ENCODE measurements at places on chromosomes 3 and 15.

DNA sequence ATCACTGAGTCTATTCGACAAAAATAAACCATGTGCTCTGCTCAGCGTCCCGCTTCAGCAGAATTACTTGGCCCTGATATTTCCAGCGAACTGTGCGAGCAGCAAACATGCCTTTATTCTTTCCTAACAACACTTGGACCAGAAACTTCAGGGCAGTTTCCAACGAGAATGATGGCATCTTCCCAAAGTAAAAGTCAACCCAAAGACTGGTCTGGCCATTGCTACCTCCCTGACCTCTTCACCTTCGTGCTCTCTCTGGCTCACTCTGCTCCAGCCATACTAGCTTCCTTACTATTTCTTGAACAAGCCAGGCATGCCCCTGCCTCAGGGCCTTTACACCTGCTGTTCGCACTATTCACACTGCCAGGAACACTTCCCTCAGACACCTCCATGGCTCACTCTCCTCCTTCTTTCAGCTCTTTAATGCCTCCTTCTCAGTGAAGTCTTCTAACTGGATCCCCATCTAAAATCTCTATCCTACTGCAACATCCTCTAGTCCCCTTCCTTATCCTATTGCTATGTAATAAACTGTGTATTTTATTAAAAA, 6.3 kb downstream of the HOMER2 start:
- DNase-seq, result no peak

DNA sequence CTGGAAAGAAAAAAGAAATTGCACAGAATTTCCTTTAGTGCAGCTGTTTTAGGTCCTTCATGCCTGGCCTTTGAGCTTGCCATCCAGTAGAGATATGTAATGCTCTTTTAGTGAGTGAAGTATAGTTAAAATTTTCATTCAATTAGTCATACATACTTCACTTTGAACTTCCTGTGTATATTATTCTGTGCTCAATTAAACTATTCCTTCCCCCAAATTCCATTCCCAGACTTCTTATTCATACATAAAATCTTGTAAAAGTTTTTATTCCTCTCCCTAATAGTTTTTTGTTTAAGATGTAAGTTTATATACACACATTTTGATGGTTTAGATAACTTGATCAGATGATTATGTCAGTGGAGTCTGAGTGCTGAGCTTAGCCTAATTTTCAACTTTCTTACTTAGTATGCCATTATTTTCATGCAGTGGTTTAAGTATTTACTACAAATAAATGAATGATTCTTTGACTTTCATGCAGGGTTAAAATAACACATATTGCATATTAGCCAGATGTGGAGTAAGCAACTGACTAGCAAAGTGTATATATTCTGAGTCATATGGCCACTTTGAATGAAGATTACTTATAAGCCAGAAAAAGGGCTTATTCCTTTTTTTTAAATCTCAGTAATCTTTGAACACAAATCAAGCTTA, 42.5 kb upstream of the ABHD10 start:
- DNase-seq, result peak; percentile 76

GRCh38 chr3:172071780-172072330, 32.5 kb downstream of the FNDC3B start:
- no peak for DNase-seq

DNA sequence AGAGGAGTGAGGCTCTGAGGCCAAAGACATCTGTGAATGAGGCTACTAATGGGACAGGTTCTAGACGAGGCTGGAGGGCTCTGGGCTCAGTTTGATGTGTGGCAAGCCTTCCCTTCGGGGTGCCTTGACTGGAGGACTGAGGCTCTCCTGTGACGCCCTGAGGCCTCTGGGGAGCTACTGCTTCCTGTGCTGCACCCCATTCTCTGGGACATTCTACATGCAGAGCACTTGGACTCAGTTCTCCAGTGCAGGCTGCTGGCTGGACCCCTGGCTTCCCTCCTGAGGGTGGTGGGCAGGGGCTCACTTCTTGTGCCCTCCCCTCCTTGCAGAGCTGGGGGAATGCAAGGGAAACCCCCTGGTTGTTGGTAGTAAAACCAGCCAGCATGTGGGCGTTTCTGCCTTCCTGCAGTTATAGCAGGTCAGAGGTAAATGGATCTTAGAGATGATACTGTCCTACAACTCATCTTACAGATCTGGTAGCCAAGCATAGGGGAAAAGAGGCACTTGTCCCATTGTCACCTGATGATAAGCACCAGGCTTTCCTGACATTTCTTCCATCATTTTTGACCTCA, 133.3 kb downstream of the CHDH start:
- DNase-seq, result no peak

- DNase-seq, result no peak
These were observed 168.8 kb downstream of the PEX5L start for GRCh38 chr3:179867961-179868360.

DNA sequence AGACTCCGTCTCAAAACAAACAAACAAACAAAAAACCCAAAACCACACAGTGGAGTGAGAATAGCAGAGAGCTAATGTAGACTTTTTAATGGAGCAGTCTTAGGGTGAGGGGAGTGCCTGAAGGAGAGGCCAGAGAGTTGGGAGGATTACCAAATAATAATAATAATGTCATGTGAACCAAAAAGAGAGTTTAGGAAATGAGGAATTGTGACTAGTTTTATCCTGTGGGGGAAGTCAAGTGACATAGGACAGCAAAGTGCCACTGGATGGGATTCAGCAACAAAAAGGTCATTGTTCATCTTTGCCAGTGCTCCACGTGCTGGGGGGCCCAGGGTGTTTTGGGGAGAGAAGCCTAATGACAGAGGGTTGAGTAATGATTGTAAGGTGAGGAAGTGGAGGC, 12.9 kb downstream of the GPR87 start:
- no peak for DNase-seq

GRCh38 chr3:132034486-132035464, at the start of gene CPNE4:
TSS of gene CPNE4 (minus strand) at chr3:132035014.
- DNase-seq, result peak; percentile 41

- DNase-seq, result no peak
These were observed 5.3 kb upstream of the GUCA1C start for GRCh38 chr3:108959017-108959416.

GRCh38 chr3:150773616-150774192, 10.7 kb upstream of the SIAH2 start:
- no peak for DNase-seq

DNA sequence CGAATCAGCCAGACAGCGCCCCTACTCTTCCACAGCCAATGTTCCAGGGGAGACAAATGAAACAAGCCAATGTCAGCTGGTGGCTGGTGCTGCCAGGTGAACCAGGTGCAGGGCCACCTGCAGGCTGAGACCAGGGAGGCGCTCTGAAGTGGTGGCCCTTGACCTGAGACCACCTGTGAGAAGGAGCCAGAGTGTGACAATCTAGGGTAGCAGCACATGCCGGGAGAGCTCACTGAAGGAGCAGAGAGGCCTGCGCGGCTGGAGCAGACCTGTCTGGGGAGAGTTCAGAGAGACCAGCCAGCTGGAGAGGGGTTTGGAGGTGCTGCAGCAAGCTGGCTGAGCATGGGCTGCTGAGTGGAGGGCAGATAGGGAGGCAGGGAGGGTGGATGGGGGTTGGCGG, 693 bp upstream of the STAB1 start:
- DNase-seq, result no peak

DNA sequence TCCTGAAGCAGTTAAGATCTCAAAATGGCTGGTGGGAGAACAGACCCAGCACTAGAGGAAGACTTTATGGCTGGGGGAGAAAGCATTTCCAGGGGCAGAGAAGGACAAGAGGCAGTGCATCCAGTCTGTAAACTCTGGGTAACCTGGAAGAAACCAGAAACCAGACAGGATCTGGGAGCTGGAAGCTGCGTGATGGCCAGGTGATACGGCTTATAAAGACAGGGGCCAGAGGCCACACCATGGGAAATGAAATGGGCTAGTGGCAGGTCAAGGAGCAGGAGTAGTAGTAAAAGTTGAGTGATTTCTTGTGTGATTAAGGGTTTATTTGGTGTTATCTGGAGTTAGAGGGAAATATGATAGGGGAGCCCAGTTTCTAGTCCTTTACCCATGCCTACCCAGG, 144.7 kb upstream of the ARRDC4 start:
- no peak for DNase-seq

DNA sequence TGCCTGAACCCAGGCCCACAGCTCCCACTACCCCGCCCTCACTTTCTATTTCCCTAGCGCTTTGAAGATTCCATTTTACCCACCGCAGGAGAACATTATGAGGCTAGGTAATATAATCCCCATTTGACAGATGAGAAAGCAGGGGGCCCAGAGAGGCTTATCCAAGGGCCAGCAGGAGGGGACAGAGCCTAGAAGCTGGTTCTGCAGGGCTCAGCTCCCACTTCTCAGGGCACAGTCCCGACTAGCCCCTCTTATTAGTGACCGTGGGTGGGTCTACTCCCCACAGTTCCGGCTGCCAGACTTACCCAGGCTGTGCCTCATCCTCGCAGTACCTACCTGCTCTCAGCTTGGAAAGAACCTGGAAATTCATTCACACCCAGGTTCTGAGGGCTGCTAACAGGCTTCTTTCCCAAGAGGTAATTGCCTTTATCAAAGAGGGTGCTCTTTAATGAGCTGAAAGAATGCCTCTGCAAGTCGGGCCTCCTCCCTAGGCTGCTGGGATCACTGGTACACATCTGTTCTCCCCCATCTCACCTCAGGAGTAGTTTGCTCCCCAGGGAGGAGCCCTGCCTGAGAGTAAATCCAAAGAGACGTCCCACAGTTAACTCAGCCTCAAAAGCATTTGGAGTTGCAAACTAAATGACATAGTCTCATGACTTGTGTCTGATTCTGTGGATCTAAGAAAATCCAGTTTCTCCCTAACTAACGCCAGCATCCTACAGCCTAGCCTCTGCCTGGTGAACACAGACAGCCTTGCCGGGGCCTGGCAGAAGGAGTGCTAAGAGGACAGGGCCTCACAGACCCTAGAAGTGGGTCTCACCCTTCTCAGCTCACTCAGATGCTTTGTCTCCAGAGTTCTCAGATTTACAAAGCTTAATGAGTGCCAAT, 125.0 kb downstream of the CHSY1 start:
- no peak for DNase-seq

GRCh38 chr3:127652246-127652995, 20.3 kb upstream of the ABTB1 start:
- DNase-seq, result peak; percentile 42

- no peak for DNase-seq
These were observed 48.5 kb downstream of the USP13 start for GRCh38 chr3:179701176-179701827.

DNA sequence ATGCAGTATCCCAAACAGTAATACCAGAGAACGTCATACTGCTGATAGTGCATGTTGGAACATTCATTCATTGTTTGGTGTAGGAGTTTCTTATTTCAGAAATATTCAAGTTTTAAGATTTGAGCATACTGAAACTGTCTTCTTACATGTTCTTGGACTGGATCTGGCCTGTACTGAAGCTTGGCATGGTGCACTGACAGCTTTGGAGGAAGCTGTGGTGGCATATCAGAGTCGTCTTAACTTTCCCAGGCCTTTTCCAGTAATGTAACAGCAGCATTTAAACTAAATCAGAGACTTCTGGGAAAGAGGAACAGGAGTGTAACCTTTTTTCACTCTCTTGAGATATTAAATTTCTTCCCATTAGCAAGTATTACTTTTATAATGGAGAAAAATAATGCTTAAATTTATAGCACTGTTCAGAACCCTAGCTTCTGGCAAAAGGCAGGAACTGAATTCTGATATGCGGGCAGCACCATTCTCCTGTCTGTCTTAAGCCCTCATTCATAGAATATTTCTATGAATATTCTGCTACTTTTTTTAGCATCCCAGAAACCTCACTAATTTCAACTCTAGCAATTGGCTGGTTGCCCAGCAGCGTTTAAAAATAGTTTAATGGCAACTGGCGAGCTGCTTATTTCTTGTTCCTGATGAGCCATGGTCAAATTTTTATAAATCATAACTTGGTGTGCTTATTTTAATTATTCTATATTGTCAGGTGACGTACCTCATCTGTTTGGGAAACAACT, 31.1 kb downstream of the DNAJC13 start:
- DNase-seq, result peak; percentile 44

- DNase-seq, result no peak
These were observed 29.6 kb upstream of the CTDSPL2 start for GRCh38 chr15:44397869-44398268.

- DNase-seq, result peak; percentile 94
These were observed 24.3 kb downstream of the PDZRN3 start for GRCh38 chr3:73600293-73600938.

DNA sequence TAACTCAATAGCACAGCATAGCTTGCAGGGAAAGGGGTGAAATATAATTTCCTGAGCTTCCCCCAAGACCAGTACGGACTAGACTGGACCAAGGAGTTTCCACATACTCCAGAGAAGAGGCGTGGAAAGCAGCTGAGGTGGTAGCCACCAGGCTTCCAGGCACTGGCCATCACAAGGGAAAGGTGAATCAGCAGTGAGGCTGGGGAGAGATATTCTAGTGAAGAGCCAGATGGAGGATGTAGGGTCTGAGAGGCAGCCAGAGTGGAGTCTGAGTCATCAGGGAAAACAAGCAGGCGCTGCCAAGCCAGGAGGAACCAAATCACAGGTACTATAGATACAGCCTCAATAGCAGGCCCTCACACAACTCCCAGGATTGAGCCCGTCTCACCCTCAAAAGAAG, 9.6 kb upstream of the RASA2 start:
- DNase-seq, result no peak

DNA sequence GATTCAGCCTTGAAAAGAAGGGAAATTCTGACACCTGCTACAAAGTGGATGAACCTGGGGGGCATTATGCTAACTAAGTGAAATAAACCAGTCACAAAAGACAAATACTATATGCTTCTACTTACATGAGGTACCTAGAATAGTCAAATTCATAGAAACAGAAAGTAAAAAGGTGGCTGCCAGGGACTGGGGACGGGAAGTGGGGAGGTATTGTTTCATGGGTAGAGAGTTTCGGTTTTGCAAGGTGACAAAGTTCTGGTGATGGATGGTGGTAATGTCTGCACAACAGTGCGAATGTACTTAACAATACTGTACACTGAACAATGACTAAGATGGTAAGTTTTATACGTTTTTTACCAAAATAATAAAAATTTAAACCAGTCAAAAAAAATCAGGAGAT, 4.8 kb downstream of the IDH2 start:
- no peak for DNase-seq

GRCh38 chr3:130374033-130374432, 28.6 kb downstream of the COL6A5 start:
- DNase-seq, result no peak

DNA sequence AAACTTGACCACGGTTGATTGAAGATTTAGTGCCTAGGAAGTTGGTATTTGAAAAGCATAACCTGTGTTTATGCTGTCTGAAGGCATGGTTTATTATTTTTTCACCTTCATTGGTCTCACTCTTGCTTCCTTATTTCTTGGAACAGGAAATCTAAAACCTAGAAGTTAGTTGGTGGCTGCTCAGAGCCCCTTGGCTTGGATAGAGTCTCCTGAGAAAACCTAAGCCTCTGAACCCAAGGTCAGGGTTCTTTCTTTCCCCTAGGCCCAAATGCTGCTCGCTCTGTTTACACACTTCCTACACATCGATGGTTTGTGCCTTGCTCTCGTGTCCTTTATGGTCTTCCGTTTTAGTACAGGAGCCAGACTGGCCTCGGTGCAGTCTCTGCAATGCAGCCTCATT, 82.2 kb downstream of the TRAK1 start:
- no peak for DNase-seq

GRCh38 chr3:195542316-195542697, 818 bp downstream of the PPP1R2 start:
- DNase-seq, result no peak
